Testis (tissue), 5 donors: ENCODE measurements at places on chromosomes 3 and 15. TPM values are rescaled to one million over a fixed set of nuclear protein-coding genes. Genes with fewer than 3 reads are reported as not detected.
A peak's percentile ranks its signal among the peaks of the same experiment; 100 is the strongest.

Gene RAB5A
- total RNA-seq, result 62.6 TPM

Gene STRIT1
- total RNA-seq, result not detected

Gene FOXB1
- 1.5 TPM for total RNA-seq

Gene CPN2
- total RNA-seq, result 1.1 TPM

Gene TLR9
- 0.25 TPM for total RNA-seq

Gene WNT7A
- total RNA-seq, result 1.1 TPM

Gene PLA2G4E
- total RNA-seq, result 0.31 TPM

Gene TTLL3
- 142 TPM for total RNA-seq

Gene HESX1
- total RNA-seq, result 7.9 TPM

Gene CACNA1D
- total RNA-seq, result 37.6 TPM

Gene SLC4A7
- total RNA-seq, result 46.6 TPM

Gene STAC
- total RNA-seq, result 7.1 TPM

Gene ATP10A
- total RNA-seq, result 26.5 TPM

Gene SCAANT1
- not detected for total RNA-seq

Gene CFAP92
- 26.7 TPM for total RNA-seq

Gene MEX3B
- 82.1 TPM for total RNA-seq

Gene TMEM108
- total RNA-seq, result 16.1 TPM

Gene GOLGA8O
- total RNA-seq, result 13.5 TPM

Gene TMCO5A
- 39.5 TPM for total RNA-seq

- H3K36me3 ChIP-seq, result no peaks in the 10 kb centered on the region
- no peaks in the 10 kb centered on the region for H3K4me1 ChIP-seq
- no peak for DNase-seq
- no peak overlapping the region for H3K27ac ChIP-seq
Measured at GRCh38 chr3:74789111-74789510, 174.7 kb upstream of the CNTN3 start.

DNA sequence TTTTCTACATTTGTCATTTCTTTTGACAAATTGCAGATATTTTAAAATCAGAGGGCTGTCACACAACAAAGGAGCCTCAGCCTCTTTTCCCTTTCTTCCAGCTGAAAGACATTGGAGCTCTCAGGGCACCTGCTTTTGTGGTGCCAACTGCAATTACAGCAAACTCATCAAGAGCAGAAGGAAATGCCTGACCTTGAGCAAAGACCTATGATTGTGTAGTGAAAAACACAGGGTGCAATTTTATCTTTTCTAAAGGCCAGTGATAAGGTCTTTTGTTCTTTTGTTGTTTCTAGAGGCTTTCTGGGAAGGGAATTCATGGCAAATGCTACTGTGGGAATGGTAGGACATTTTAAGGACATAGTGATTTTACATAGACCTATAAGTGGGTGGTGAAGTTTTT, 214.3 kb downstream of the OXSM start:
- no peak for DNase-seq
- no peaks in the 10 kb centered on the region for H3K4me1 ChIP-seq
- no peak overlapping the region for H3K27ac ChIP-seq
- H3K36me3 ChIP-seq, result no peaks in the 10 kb centered on the region

GRCh38 chr3:157290766-157291165, 130.8 kb upstream of the CCNL1 start:
- no peaks in the 10 kb centered on the region for H3K4me1 ChIP-seq
- H3K36me3 ChIP-seq, result no peaks in the 10 kb centered on the region

DNA sequence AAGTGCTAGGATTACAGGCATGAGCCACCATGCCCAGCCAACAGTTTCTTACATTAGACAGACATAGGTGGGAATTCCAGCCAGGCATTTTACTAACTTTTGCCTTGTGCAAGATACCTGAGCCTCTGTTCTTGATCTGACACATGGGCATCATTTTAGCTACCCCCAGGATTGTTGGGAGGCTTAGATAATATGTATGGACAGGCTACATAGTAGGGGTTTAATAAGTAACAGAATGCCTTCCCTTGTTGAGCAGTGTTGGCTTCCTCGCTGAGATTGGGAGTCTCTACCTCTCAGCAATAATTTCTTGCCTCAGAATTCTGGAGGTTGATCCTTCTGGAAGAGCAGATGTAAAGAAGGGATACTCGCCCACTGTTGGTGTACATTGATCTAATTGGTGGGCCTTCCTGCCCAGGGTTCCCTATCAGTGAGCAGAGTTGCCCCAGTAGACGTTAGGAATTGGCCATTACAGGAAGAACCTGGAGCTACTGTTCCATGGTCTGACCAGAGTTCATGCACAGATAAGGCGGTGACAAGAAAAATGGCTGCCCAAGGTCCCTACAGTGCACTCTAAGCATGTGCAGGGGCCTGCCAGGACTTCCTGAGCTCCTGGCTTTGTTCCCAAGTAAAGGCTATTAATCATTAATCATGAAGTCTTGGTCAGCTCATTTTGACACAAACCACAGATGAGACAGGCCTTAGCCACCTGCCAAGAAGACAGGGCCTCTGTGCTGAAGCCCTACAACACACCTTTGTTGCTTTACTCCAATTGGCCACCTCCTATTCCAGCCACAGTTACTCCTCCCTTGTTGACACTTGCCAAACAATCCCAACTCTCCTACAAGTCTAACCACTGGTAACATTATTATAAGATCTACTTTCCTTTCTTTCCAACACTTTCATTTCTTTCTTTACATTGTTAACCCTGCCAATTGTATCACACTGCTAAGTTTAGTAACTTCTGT, 5.0 kb upstream of the IL17RE start:
- DNase-seq, result no peak
- no peak overlapping the region for H3K4me3 ChIP-seq
- no peaks in the 10 kb centered on the region for H3K27me3 ChIP-seq
- peaks cover 4% of the 10 kb centered on the region for H3K4me1 ChIP-seq
- H3K27ac ChIP-seq, result no peak overlapping the region

DNA sequence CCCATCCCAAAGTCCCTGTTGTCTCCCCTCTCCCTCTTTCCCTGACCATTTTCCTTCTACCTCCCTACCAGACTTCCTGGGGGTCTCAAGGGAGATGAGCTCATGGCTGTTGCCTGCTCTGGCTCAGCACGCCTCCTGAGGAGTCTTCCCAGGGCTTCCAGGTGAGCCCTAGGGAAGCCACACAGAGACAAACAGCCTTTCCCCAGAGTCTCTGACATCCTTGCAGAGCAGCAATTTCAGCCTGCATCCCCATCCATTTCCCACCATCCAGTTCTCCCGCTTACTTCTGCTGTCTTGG, 189.2 kb upstream of the LINGO1 start:
- H3K27me3 ChIP-seq, result no peaks in the 10 kb centered on the region
- H3K27ac ChIP-seq, result no peak overlapping the region
- DNase-seq, result no peak
- no peak overlapping the region for H3K4me3 ChIP-seq

DNA sequence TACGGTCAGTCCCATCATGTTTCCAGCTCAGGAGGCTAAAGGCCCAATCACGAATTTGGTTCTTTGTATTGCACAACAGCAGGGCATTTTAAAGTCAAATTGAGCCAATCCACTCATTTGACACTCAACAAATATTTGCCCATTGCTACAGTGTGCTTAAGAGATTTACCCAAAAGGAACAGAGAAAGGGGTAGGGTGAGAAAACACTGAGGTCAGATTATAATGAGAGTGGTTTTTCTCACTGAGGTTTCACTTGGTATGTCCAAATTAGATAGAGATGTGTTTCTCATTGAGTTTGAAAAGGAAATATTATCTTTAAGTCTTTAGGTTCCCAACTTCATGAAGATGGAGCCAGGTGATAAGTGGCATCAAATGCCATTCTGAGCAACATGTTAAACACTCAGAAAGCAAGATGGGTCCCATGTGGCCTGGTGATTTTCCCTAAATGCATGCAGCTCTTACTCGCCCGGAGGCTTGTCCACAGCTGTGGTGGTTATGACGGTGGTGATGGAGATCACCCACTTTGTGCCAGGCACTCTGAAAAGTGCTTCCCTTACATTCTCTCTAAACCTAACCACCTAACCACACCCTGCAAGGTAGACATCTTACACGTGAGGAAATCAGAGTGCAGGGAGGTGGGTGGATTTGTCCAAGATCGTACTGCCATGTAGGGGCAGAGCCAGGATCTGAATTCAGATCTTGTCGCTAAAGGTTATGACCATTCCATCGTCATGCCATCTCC, 31.2 kb upstream of the USP3 start:
- H3K36me3 ChIP-seq, result no peaks in the 10 kb centered on the region
- no peaks in the 10 kb centered on the region for H3K27me3 ChIP-seq
- no peak for DNase-seq
- peaks cover 10% of the 10 kb centered on the region for H3K4me1 ChIP-seq
- H3K4me3 ChIP-seq, result no peak overlapping the region

GRCh38 chr15:58475573-58476524, 44.1 kb downstream of the LIPC start:
- H3K4me1 ChIP-seq, result no peaks in the 10 kb centered on the region
- DNase-seq, result no peak
- no peaks in the 10 kb centered on the region for H3K27me3 ChIP-seq
- no peak overlapping the region for H3K27ac ChIP-seq
- no peak overlapping the region for H3K4me3 ChIP-seq

DNA sequence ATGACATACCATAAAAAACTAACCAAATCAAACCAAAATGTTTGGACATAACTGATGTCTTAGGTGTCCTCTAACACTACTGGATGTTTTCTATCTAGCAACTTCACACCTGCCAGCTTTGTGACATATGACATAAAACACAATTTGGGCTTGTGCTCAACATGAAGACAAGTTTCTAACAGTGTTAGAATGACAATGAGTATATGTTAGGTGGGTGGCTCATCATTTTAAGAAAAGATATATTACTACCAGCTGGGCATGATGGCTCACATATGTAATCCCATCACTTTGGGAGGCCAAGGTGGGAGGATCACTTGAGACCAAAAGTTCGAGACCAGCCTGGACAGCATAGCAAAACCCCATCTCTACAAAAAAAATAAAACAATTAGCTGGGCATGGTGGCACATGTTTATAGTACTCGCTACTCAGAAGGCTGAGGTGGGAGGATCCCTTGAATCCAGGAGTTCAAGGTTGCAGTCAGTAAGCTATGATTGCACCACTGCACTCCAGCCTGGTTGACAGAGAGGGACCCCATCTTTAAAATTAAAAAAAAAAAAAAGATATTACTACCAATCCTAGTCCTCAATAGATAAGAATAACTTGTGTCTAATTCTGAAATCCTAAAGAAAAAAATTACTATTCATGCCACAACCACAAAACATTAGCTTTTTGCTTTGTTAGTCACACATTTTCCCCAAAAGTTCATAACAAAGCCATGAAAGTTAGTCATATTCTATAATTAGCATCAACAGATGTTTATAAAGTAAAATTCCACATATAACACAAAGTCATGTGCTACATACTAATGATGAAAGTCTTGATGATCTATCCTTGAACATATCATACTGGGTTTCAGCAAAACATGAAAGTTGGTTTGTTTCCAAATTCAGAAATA, 59.9 kb downstream of the LRRFIP2 start:
- no peak for DNase-seq
- no peaks in the 10 kb centered on the region for H3K4me1 ChIP-seq
- H3K4me3 ChIP-seq, result no peak overlapping the region
- no peaks in the 10 kb centered on the region for H3K36me3 ChIP-seq
- H3K27me3 ChIP-seq, result no peaks in the 10 kb centered on the region

DNA sequence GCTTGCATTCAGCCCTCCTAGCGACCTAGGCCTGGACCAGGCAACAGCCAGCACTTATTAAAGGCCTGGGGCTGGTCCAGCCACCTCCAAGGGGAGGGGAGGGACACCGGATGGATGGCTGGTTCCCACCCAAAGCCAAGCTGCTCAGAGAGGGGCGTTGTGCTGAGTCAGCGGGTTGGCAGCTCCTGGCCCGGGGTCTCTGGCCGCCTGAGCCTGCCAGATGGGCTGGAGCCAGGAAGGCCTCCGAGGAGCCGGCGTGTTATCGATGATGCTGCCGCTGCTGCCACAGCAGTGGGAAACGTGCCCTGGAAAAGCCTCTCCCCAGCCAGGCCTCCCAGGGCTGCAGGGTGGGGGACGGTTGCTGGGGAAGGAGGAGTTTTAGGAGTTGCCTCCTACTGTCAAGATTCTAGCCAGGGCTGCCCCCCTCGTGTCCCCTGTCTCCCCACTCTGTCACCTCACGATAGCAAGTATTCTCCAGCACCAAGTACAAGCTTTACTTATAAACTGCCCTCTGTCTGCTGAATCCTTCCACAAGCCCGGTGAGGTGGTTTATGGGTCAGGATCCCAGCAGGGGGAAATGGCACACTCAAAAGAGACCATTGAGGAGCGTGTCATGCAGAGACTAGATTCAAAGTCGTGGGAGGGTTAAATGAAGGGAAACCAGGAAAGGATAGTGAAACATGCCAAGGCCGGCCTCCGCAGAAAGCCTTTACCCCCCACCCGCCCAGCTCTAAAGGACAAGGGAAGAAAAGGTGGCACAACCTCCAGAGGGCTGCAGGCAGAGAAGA, 43.2 kb upstream of the TSEN2 start:
- peak; percentile 52 for DNase-seq
- no peak overlapping the region for H3K4me3 ChIP-seq
- H3K4me1 ChIP-seq, result peaks cover 9% of the 10 kb centered on the region
- no peaks in the 10 kb centered on the region for H3K36me3 ChIP-seq
- no peak overlapping the region for H3K27ac ChIP-seq

DNA sequence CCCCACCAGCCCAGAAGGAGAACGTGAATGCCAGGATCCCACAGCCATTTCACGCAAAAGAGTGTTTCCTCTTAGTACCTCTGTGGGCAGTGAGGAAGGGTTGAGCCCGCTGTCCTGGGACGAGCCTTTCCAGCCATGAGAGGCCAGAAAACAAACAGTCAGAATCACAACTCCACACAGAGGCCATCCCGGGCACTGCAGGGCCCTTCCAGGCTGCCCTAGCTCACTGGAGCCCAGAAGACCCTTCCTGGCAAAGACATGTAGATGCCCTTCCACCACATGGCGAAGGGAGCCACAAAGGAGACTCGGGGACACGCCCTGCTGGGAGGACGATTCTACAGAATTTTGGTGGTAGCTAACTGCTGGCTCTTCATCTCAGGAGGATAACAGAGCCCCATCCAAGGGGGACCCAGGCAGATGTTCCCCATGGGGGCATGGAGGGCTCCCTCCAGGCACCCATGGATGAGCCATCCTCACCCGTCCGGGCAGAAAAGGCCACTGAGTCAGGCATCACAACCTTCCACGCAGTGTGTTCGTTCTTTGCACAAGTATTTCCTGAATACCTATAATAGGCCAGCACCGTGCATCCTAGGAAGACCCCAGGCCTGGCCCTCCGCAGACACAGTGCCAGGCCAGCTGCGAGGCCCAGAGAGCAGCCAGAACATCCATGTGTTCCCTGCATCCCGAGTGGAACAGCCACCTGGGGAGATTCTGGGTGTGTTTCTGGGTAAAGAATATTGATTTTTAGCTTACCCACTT, 47.2 kb downstream of the SLC12A8 start:
- H3K27me3 ChIP-seq, result no peaks in the 10 kb centered on the region
- no peaks in the 10 kb centered on the region for H3K4me1 ChIP-seq
- H3K36me3 ChIP-seq, result no peaks in the 10 kb centered on the region
- DNase-seq, result peak; percentile 78
- no peak overlapping the region for H3K27ac ChIP-seq
- no peak overlapping the region for H3K4me3 ChIP-seq

GRCh38 chr3:173921732-173922131, 524.2 kb downstream of the NLGN1 start:
- no peak overlapping the region for H3K4me3 ChIP-seq
- no peak overlapping the region for H3K27ac ChIP-seq
- no peaks in the 10 kb centered on the region for H3K4me1 ChIP-seq
- no peak for DNase-seq
- no peaks in the 10 kb centered on the region for H3K36me3 ChIP-seq
